ENCODE measurements at places on chromosomes 4 and X.

DNA sequence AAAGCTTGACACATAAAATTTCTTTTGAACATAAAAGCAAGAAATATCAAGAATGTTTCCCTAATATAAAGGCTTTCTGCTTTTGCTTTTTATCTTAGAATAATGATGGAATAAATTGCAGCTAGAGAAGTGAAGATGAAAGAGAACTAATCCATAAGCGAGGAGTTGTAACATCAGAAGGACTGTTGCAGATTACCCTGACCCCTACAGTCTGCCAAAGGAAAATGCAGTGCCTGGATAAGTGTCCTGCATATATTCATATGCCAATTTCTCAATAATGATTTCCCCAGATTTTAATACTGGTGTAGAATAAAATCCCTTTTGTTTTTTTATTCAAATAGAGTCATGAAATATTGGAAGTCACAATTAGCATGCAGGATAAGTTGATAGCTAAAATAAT is 115.9 kb downstream of the MAGEC2 start:
- peak; percentile 0 for DNase-seq

- DNase-seq, result no peak
Observed at GRCh38 chr4:123443401-123444289, 47.0 kb downstream of the SPRY1 start.

DNA sequence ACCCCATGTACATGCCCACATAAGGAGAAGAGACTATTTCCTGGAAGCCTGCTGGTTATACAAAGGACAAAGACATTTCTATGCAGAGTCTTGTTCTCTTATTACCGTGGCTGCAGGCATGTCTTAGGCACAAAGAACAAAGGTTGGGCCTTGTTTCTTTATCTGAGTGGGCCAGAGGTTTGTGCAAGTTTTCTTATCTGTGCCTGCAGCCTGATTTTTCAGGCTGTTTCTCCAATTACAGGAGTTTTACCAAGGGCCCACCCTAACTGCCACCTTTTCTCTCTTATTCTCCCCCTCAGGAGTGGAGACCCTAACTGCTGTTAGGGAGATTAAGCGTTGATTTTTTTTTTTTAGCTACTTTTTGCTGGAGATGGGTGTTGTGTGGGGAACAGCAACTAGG is 3.5 kb downstream of the TENT5D start:
- no peak for DNase-seq

DNA sequence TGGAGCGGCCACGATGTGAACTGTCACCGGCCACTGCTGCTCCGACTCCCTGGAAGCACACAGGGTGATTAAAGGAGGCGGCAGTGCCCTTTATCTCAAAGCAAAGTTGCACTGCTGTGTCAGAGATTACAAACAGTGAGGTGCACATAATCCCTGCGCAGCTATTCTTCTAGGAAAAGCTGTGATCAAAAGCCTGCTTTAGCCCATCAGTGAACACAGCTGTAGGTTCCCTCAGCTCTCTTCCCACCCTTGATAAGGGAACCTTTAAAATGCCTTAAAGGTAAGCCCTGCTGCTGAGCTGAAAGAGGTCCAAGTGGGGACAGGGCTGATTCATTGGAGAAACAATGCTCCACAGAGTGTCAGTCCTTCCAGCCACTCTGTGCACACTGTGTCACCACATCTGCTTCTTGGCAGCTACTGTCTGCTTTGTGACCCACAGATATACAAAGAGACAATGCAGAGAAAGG is 127.6 kb downstream of the EIF4E start:
- DNase-seq, result no peak

DNA sequence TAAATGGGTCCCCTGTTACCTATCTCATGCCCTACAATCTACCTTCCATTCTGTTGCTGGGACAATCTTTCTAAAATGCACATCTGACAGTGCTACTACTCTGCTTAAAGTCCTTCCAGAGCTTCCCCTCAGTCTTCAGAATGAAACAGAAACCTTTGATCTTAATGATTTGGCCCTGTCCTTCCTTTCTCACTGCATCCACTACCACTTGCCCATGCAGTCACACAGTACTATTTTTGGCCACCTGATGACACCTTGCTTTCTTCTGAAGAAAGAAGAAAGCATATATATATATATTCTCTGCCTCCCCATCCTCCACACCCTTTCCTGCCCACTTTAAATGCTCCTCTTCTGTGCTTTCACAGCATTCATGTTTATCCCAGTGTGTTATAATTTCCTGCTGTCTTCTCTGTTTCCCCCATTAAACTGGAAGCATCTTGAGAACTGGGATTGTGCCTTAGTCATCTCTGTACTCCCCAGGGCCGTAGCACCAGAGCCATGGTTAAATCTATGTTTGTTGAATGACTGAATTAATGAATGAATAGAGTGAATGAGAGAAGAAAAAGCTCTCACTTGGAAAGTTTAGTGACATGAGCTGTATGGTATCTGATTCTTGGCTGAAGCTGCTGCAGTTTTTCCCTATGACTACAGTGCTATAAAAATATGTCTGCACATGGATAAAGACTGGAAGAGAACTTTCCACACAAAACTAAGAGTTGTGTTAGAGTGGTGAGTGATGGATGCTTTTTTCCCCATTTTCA is 56.2 kb downstream of the RTL9 start:
- no peak for DNase-seq

DNA sequence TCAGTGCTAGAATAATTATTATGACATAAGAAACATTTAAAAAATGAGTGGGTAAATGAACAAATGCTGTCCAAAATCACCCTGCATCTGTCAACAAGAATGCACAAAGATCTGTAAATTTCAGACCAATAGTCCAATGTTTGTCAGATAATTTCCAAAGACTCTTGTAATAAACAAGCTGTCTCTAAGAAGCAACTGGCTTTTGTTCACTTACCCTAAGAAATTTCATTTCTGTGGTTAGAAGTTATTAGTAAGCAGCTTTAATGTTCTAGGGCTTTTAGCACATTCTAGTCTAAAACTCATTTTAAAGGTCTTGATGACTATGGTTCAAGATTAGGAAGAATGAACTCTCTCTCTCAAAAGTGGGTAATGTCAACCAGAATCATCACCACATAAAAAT is 560.3 kb upstream of the SMIM31 start:
- no peak for DNase-seq

- DNase-seq, result no peak
Observed at GRCh38 chrX:24357106-24357505, 3.3 kb upstream of the SUPT20HL1 start.

- DNase-seq, result peak; percentile 3
Observed at GRCh38 chr4:139229534-139230039, 50.4 kb downstream of the MGARP start.

All from NCI-H2171 treated with DMSO at 0.1 percent for 48 hours (cell line).